ENCODE measurements at places on chromosomes 11 and 22.

DNA sequence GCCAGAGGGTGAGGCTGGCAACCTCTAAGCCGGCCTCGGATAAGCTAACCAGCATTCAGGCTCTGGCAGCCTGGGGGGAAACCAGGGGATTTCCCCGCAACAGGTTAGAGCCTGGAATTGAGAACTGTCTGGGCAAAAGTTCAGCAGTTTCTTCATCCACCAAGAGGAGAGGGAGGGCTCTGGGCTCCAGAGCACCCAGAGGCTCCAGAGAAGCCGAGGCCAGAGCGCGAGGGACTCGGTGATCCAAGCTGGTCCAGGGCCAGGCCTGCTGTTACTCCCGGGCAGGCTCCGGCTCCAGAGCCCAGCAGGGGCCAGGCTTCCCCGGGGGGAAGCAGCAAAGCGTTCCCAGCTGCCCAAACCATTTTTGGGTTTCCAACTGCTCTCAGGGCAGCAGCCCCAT lies 13.3 kb upstream of the SH3BP1 start:
- DNase-seq, result no peak

- no peak for DNase-seq
These were observed 33.8 kb downstream of the CAPN1 start for GRCh38 chr11:65215441-65216076.

- DNase-seq, result no peak
These were observed 2112.2 kb upstream of the RAG2 start for GRCh38 chr11:38710262-38710661.

GRCh38 chr11:26025676-26026075 lies 306.3 kb upstream of the ANO3 start:
- no peak for DNase-seq

GRCh38 chr11:67588136-67588503 lies 4.5 kb downstream of the GSTP1 start:
- DNase-seq, result no peak

DNA sequence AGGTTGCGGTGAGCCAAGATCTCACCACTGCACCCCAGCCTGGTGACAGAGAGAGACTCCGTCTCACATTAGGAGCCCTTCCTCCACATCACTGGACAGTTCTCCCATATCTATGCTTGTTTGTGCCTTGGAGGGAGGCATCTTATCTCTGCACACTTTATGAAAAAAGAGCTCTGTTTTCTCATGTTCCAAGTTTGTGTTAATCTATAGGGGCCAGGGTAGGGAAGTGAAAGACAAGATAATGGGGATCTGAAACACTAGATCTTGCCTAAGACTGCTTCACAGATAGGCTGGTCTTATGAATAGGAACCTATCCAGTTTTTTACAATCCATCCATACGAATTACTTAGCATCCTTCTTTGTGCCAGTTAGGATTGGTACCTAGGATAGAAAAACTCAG lies 17.1 kb downstream of the OR6Q1 start:
- DNase-seq, result no peak

- DNase-seq, result no peak
These were observed 34.8 kb downstream of the LRRC74B start for GRCh38 chr22:21080435-21081137.

DNA sequence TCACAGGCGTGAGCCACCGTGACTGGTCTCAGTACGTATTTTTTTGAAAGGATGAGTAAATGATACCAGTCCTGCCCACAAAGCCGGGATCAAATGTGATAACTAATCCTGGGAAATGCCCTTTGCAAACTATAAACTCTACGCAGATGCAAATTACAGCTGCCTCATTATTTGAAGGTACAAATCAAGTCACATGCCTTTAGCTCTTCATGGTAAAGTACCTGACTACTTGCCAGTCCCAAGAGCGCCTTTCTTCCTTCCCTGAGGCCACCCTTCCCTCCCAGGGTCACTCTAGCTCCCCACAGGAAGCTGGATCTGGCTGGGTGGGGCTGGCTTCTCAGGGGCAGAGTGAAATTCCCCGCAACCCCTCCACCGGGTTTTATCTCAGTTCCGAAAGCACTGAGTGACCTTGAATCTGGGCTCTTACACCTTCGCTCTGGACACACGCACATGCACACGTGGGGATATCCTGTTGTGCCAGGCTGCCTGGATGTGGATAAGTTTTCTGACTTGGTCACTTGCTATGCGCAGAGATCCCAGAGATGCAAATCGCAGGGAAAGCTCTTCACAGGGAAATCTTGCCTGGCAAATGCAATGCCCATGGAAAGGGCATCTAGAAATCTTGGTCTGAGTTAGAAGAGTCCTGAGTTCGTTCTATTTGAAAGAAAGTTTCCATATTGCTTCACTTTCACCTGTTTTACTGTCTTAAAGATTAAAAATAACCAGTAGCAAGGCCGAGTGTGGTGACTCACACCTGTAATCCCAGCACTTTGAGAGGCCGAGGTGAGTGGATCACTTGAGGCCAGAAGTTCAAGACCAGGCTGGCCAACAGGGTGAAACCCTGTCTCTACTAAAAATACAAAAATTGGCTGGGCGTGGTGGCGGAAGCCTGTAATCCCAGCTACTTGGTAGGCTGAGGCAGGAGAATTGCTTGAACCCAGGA lies 8.5 kb downstream of the A4GALT start:
- no peak for DNase-seq

All from CD4-positive, alpha-beta T cell treated with Interleukin-6 at 100 ng/mL for 8 hours (primary cell).